ENCODE measurements at places on chromosomes 7 and 10.
A peak's percentile ranks its signal among the peaks of the same experiment; 100 is the strongest.

- H3K36me3 ChIP-seq, result no peaks in the 10 kb centered on the region
- no peak overlapping the region for H3K4me3 ChIP-seq
- H3K4me1 ChIP-seq, result no peaks in the 10 kb centered on the region
Measured at GRCh38 chr7:7014827-7015595, 167.3 kb upstream of the C1GALT1 start.

DNA sequence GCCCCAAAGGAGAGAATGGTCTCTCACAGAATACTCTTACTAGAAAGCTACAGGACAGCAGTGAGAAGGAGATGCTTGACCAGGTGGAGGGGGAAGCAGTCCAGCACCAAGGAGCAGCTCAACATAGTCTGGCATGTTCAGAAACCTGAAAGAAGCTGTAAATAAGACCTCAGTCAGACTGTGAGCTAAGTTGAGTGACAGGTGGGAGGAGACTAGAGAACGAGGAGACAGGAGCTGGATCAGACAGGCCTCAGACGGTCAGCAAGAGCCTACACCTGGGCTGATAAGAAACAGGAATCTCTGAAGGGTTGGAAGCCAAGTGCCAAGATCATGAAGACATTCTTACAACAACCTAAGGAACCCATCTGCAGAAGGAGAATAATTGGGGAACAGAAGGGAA lies 54.5 kb downstream of the ELMO1 start:
- H3K36me3 ChIP-seq, result no peaks in the 10 kb centered on the region
- H3K27ac ChIP-seq, result no peak overlapping the region
- H3K4me1 ChIP-seq, result peaks cover 32% of the 10 kb centered on the region
- H3K27me3 ChIP-seq, result no peaks in the 10 kb centered on the region

GRCh38 chr10:98390406-98390805 lies 24.6 kb downstream of the PYROXD2 start:
- DNase-seq, result no peak
- H3K27me3 ChIP-seq, result no peaks in the 10 kb centered on the region
- no peak overlapping the region for H3K27ac ChIP-seq
- H3K4me1 ChIP-seq, result peaks cover 27% of the 10 kb centered on the region
- peaks cover 6% of the 10 kb centered on the region for H3K36me3 ChIP-seq

DNA sequence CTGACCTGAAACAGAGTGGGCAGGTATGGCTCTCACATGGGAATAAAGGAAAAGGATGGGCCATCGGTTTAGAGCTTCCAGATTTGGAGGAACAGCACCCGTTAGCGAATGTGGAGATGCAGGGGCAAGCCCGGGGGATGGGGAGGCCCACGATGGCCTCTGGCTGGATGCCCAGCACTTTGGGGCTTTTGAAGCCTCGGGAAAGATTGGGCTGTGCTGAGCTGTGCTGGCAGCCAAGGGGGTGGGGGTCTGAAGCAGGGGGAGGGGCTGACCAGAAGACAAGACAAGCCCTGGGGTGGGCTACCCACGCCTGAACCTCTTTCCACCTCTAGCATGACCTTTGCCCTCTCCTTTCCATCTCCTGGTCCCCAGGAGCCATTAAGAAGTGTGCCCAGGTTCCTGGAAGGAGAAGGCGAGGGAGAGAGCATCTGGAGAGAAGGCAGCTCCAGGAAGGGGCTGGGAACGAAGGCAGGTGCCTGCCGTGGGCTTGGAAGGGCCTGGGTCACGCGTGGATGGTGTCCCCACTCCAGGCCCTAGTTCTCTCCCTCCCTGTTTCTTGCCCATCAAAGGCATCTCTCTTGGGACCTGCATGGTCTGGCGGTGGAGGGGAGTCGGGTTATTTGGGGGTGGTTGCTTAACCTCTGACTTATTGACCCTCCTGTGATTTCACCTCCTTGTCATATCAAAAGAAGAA lies 39.7 kb downstream of the JAKMIP3 start:
- no peak overlapping the region for H3K27ac ChIP-seq
- no peak overlapping the region for H3K4me3 ChIP-seq
- no peak for DNase-seq
- no peaks in the 10 kb centered on the region for H3K36me3 ChIP-seq
- H3K4me1 ChIP-seq, result no peaks in the 10 kb centered on the region

GRCh38 chr7:21969822-21970221 lies 24.1 kb upstream of the CDCA7L start:
- no peaks in the 10 kb centered on the region for H3K27me3 ChIP-seq
- no peak overlapping the region for H3K27ac ChIP-seq
- no peak overlapping the region for H3K4me3 ChIP-seq
- H3K36me3 ChIP-seq, result no peaks in the 10 kb centered on the region
- H3K4me1 ChIP-seq, result peaks cover 11% of the 10 kb centered on the region

DNA sequence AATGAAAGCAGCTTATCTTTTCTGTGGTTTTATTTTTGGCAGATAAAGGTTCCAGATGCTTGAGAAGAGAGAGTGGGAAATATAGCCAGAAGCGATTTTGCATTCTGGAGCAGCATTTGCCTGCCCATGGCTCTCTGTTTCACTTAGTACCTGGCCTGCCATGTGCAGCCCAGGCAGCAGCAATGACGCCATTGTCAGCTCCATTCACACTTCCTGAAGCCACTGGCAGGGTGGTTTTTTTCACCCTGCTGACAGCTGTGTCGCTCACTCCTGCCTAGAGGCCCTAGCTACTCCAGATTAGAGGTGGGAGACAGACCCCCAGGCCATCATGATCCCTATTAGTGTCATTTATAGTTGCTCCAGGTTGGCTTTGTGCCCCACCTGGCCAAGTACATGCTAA lies 30.1 kb upstream of the NEUROD6 start:
- DNase-seq, result no peak
- no peak overlapping the region for H3K27ac ChIP-seq
- no peaks in the 10 kb centered on the region for H3K36me3 ChIP-seq
- H3K4me3 ChIP-seq, result no peak overlapping the region

- peaks cover 80% of the 10 kb centered on the region for H3K36me3 ChIP-seq
- no peak for DNase-seq
- no peaks in the 10 kb centered on the region for H3K4me1 ChIP-seq
- no peaks in the 10 kb centered on the region for H3K27me3 ChIP-seq
- H3K27ac ChIP-seq, result no peak overlapping the region
Measured at GRCh38 chr7:6156734-6157133, 115.7 kb downstream of the CYTH3 start.

- H3K27ac ChIP-seq, result no peak overlapping the region
- H3K4me1 ChIP-seq, result peaks cover 2% of the 10 kb centered on the region
- no peak overlapping the region for H3K4me3 ChIP-seq
- H3K27me3 ChIP-seq, result peaks cover 40% of the 10 kb centered on the region
Measured at GRCh38 chr10:93991596-93992284, 2.0 kb upstream of the PLCE1 start.

- H3K27ac ChIP-seq, result no peak overlapping the region
- no peaks in the 10 kb centered on the region for H3K4me1 ChIP-seq
- no peaks in the 10 kb centered on the region for H3K36me3 ChIP-seq
- H3K4me3 ChIP-seq, result no peak overlapping the region
- DNase-seq, result no peak
Measured at GRCh38 chr7:115346685-115347084, 424.8 kb downstream of the MDFIC start.

- no peaks in the 10 kb centered on the region for H3K4me1 ChIP-seq
- H3K27ac ChIP-seq, result no peak overlapping the region
- no peaks in the 10 kb centered on the region for H3K27me3 ChIP-seq
- no peak overlapping the region for H3K4me3 ChIP-seq
- H3K36me3 ChIP-seq, result peaks cover 24% of the 10 kb centered on the region
Measured at GRCh38 chr10:132710746-132711612, 75.0 kb downstream of the NKX6-2 start.

GRCh38 chr10:112605063-112605462 lies 158.0 kb downstream of the VTI1A start:
- DNase-seq, result no peak
- H3K27ac ChIP-seq, result no peak overlapping the region
- no peaks in the 10 kb centered on the region for H3K27me3 ChIP-seq

DNA sequence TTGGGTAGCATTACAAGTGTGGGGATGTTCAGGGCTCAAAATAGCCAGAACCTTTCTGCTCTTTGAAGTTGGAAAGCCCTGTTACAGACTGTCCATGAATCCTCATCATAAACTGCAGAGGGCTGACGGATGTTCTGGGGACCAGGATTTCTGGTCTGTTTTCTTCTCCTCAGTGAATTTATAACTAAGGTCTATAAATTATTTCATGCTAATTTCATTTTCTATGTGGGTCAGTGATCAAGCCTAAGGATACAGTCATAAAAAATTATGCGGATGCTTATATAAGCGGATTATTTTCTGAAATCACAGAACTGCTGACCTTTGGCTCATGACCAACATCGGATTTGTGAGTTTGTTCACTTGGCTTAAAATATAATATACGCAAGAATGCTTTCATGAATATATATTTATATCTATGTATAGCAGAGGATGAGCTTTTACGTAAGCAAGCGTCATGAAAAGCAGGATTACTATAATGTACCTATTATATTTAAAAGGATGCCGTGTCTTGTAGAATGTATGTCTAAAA lies 263.7 kb downstream of the GLI3 start:
- H3K36me3 ChIP-seq, result no peaks in the 10 kb centered on the region
- DNase-seq, result no peak
- H3K4me1 ChIP-seq, result no peaks in the 10 kb centered on the region
- no peak overlapping the region for H3K4me3 ChIP-seq

DNA sequence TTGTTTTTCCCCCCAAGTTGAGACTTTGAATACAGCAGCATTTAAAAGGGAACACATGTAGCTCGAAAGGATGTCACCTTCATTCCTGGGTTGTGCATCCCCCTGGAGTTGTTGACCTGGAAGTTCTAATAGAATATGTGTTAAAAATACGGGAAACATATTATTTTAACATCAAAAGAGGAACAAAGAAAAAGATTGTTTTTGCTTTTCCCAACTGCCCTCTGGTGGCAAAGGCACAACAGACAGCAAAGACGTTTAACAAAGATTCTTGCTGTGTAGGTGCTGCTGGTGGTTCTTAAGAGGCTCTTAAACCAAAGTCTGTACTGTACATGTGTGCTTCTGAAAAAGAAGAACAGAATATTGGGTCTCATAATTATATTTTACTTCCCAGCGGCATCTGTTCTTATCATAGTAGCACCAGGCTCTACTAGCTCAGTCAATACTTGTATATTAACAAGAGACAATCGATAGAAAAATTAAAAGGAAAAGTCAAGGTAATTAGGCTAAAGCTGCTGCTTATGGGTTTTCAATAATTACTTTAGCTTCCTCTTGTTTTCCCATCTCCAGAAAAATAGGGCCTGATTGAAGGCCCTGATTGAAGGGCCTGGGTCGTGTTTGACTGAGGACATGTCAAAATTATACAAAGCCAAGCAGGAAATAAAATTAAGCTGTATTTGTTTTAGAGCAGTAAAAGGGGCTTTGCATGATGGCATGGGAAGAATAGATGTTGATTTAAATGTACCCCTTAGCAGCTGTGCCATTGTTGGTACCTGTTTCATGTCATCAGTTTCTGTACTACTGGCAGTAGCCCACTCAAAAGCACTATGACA lies 384.2 kb upstream of the LRGUK start:
- H3K36me3 ChIP-seq, result no peaks in the 10 kb centered on the region
- H3K4me3 ChIP-seq, result no peak overlapping the region
- H3K27ac ChIP-seq, result no peak overlapping the region
- no peaks in the 10 kb centered on the region for H3K4me1 ChIP-seq
- H3K27me3 ChIP-seq, result no peaks in the 10 kb centered on the region
- DNase-seq, result no peak

GRCh38 chr10:52965938-52966401 lies 193.4 kb upstream of the MBL2 start:
- DNase-seq, result peak; percentile 16
- H3K4me1 ChIP-seq, result no peaks in the 10 kb centered on the region
- no peaks in the 10 kb centered on the region for H3K27me3 ChIP-seq

GRCh38 chr10:65355141-65355680 lies 1570.6 kb upstream of the LRRTM3 start:
- no peak for DNase-seq
- H3K27ac ChIP-seq, result no peak overlapping the region
- H3K27me3 ChIP-seq, result no peaks in the 10 kb centered on the region
- no peaks in the 10 kb centered on the region for H3K4me1 ChIP-seq
- H3K4me3 ChIP-seq, result no peak overlapping the region

DNA sequence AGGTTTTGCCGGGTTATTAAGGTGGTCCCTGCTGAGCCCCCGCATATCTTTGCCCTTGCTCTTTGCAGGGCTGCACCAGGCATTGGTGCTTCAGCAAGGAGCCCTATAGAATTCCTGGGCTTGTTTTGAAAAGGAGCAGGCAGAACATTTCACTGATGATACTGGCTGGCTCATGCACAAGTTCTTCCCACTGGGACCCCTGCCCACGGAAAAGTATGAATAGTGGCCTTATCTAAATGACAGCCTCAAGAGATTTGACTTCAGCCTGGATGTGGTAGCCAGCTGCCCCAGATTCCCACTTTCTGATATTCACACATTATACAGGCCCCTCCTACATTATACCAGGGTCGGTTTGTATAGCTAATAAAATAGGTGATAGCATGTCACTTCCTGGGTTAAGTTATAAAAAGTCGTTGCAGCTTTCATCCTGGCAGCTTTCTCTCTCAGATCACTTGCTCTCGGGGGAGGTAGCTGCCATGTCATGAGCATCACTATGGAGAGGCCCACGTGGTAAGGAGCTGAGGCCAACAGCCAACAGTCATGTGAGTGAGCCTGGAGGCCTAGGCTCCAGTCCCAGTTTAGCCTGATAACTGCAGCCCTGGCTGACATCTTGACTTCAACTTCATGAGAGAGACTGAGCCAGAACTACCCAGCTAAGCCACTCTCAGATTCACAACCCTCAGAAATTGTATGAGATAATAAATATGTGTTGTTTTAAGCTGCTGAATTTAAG lies 16.8 kb upstream of the CRTAC1 start:
- no peak overlapping the region for H3K27ac ChIP-seq
- no peak overlapping the region for H3K4me3 ChIP-seq
